LNCaP clone FGC (cell line): ENCODE measurements at places on chromosomes 11 and 22.

DNA sequence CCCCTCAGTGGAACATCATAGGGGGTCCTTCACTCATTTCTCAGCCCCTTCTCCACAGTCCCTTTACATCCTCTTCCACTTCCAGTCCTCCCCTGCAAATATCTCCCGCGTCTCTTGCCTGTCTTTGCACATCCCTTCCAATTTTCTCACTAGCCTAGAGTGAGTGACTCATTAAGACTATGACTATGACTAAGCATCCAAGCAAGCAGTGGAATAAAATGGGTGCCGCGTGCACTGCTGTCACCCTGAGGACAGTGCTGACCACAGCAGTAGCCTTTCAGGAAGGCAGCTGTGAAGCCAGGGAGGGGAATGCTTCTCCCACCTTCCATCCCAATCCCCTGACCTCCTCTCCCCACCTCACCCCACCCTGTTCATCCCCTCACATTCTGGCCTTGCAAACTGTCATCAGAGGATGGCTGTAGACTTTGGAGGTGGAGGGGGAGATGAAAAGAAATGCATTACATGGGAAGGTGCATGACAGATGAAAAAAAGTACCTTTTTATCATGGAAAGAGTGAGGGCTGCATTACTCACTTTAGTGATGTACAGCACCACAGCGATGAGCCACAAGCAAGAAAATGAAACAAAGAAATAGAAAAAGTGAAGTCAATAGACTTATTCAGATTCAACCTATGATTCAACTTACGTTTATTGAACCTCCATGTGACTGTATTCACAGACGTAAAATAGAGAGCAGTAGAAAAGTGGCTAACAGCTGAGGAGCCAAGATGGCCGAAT, 948.2 kb downstream of the NTM start:
- DNase-seq = no peak

- DNase-seq = no peak
Observed at GRCh38 chr11:2801711-2802388, 83.7 kb downstream of the CDKN1C start.

DNA sequence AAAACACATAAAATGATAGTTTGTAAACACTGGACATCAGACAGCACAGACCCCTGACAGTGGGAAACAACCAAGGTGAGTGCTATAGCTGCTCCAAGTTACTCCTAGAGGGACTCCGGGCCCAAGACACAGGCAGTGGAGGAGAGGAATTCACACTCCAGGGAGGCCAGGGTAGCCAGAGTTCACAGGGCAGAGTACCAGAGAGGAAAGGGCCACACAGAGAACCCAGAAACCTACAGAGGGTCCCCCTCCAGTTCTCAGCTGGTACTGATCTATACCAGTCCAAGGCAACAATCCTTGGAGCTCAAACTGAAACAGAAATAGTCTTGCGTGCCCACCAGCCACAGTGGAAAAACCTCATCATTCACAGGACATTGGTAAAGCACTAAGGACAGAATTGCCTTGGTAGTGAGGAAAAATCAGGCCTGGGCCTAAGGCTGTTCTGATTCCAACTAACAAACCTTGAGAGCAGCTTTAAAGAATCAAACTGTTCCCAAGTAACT, 7.6 kb downstream of the VPS37C start:
- DNase-seq = no peak

GRCh38 chr11:62540804-62541701, 5.6 kb downstream of the AHNAK start:
- DNase-seq = no peak

GRCh38 chr11:126132319-126132718, 69.7 kb upstream of the CDON start:
- no peak for DNase-seq

- DNase-seq = no peak
Observed at GRCh38 chr11:129386795-129387397, 11.2 kb downstream of the BARX2 start.
